ENCODE measurements at places on chromosomes 2 and 18.
A peak's percentile ranks its signal among the peaks of the same experiment; 100 is the strongest.

DNA sequence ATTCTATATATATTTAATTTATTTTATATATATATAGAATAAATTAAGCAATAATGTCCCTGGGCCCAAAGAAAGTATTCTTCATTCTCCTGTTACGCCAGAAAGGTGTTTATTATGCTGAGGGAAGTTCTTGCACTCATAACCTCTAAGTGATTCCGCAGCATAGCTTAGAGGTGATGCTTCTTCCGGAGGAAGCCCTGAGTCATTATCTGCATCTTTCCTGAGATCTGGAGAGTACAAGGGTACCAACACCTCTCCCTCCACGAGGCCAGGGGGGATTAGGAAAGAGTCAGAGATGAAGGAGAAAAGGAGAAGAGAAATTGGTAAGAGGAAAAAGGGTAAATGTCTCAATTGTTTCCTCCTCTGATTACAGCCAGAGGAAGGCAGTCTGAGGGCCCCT, 43.1 kb upstream of the RTN4 start:
- DNase-seq, result no peak

DNA sequence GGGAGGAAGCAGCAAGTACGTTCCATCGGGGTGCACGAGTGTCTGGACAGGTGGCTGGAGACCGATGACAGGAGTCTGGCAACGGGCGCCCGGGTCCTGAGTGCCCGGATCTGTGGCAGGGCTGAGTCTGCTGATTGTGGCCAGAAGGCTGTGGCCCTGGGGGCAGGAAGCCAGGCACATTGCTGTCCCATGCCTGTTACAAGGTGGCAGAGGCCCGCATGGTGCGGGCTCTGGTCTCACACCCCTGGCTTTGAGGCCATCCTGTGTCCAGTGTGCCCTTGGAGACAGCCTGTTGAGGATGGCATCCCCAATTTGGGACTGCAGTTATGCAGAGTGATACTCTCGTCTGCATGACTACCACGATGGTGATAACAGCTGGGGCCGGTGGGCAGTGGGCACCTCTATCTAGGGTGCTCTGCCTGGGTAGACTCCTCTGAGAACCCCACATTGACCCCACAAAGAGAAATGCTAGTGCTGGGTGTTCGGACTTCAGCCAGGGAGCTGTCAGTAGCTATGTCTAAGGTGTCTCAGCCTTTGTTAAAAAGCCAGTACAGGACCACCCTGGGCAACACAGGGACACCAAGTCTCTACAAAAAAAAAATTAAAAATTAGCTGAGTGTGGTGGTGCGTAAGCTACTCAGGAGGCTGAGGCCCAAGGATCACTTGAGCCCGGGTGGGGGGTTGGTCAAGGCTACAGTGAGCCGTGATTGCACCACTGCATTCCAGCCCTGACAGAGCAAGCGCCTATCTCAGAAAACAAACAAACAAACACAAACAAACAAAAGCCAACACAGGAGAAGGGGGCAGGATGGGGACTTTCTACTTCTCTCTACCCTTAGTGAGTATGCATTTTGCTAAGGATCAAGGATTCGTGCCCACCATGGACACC, 88.3 kb downstream of the RHOB start:
- no peak for DNase-seq

- no peak for DNase-seq
Observed at GRCh38 chr2:121998751-121999150, 243.3 kb downstream of the TSN start.

- DNase-seq, result no peak
Observed at GRCh38 chr2:51490576-51491234, 458.8 kb upstream of the NRXN1 start.

GRCh38 chr2:181074457-181074856, 94.1 kb downstream of the UBE2E3 start:
- DNase-seq, result no peak

DNA sequence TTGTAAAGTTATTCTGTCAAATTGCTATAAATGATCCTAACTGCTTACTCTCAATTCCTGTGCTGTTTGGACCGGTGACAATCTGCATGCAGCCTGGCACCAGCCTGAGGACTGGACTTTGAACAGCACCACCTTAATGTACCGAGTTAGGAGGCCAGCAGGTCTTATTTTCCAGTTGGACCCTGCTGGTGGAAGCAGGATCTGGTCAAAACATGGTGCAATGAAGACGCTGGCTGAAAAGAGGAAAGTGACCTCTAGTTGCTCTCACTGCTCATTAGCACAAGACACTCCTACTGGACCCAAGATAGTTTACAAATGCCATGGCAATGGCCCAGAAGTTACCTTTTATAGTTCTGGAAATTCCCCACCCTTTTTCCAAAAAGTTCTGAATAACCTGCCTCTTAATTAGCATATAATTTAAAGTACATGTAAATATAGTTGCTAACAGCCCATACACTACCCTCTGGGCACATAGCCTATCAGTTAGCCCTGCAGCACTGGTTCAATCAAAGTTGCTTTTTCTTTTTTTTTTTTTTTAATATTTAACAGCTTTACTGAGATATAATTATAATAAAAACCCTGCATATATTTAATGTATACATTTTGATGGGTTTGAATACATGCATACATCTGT, 35.8 kb downstream of the RBKS start:
- no peak for DNase-seq

GRCh38 chr2:28035816-28036215, 145.3 kb downstream of the BABAM2 start:
- no peak for DNase-seq

- DNase-seq, result no peak
Observed at GRCh38 chr2:26925100-26925791, 45.2 kb upstream of the MAPRE3 start.

- DNase-seq, result no peak
Observed at GRCh38 chr2:59399126-59399525, 1154.3 kb downstream of the BCL11A start.

DNA sequence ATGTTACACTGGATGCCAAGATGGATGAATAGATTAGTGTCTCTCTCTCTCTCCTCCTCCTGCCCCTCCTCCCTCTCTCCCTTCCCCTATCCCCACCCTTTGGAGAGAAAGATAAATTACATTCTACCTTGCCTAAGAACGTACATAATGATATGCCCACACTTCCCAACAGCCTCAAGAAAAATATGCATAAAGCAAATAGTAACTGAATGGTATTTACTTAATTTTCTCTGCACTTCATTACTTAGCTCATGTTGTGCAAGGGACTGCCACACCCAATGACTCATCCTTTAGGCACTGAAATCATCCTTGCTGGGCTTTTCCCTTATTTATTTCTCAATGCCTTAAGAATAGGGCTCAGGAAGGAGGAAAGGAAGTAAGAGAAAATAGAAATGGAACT, 137.3 kb upstream of the PID1 start:
- no peak for DNase-seq

DNA sequence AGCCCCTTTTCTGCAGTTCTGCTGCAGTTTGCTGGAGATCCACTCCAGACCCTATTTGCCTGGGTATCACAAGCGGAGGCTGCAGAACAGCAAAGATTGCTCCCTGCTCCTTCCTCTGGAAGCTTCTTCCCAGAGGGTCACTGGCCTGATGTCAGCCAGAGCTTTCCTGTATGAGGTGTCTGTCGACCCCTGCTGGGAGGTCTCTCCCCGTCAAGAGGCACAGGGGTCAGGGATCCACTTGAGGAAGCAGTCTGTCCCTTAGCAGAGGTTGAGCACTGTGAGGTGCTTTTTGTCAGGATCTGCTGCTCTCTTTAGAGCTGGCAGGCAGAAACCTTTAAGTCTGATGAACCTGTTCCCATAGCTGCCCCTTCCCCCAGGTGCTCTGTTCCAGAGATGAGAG, 42.0 kb upstream of the MYL1 start:
- no peak for DNase-seq

GRCh38 chr2:55391155-55391554, 28.5 kb downstream of the CCDC88A start:
- DNase-seq, result no peak

GRCh38 chr18:6744816-6745455, 15.4 kb downstream of the ARHGAP28 start:
- no peak for DNase-seq

DNA sequence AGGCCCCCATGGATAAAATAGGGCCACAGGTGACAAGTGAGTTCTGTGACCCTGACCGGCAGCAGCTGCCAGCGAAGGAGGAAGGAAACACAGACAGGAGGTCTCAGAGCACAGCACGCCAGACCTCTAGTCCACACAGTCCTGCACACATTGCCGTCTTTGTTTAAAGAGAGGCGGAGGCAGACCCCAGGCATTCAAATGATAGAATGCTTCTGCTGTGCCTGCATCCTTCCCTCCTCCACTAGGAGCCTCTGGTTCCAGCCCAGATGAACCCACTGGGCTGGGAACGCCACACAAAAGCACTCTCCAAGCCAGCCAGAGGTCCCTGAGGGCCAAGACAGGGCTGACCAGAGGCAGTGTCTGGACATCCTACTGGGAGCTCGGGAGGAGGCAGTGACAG, 118.7 kb downstream of the KLHL29 start:
- no peak for DNase-seq

DNA sequence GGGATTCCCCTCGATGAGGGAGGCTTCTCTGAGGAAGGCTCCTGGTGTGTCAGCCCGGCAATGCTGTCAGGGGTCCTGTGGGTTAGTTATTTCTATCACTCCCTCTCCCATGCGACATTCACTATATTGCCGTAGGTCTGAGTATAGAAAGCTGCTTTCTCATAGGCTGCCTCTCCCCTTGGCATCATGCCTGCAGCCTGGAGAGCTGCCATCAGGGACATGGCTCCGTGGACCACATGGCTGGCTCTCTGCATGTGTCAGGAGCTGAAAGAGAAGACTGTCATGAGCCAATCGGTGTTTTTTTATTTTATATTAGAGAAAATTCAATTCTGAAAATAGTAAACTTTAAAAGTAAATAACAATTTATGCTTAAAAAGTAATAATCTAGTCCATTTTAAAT, 198.0 kb downstream of the CDH20 start:
- DNase-seq, result no peak

DNA sequence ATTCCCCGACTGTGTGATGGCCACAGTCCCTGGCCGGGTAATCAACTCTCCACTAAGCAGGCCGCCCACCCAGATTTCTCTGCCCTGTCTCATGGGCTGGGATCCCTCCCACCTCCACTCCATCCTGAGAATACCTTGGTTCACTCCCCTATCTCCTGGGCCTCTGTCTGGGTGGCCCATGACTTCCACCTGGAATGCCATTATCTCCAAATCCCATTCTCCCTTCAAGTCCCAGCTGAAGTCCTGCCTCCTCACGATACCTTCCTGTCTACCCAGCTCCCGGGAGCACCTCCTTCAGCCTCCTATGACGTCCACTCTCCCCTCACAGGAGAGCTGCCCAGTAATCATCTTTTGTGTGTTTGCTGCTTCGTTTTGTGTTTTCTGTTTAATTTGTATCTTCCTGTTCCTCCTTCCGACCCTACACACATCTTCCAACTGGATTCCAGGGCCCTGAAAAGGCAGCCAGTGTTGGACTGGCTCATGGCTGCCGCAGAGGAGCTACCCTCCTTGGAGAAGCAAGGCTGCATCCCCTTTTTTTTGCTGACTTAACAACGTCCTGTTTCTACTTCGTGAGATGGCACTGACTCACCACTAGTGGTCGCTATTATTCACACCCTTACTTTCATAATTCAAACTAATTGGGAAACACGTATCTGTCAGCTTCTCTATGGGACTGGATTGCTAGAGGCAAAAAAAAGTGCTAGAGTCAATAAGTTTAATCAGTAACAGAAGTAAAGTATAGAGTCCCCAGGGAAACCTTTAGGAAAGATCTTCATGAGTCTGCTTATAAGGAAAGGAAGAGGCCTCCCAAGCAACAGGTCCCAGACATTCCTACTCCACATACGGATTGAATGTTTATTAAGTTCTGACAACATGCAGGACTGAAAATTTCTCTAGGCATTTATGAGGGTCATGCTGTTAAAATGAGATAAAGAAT, 171.9 kb upstream of the GATA6 start:
- peak; percentile 35 for DNase-seq

DNA sequence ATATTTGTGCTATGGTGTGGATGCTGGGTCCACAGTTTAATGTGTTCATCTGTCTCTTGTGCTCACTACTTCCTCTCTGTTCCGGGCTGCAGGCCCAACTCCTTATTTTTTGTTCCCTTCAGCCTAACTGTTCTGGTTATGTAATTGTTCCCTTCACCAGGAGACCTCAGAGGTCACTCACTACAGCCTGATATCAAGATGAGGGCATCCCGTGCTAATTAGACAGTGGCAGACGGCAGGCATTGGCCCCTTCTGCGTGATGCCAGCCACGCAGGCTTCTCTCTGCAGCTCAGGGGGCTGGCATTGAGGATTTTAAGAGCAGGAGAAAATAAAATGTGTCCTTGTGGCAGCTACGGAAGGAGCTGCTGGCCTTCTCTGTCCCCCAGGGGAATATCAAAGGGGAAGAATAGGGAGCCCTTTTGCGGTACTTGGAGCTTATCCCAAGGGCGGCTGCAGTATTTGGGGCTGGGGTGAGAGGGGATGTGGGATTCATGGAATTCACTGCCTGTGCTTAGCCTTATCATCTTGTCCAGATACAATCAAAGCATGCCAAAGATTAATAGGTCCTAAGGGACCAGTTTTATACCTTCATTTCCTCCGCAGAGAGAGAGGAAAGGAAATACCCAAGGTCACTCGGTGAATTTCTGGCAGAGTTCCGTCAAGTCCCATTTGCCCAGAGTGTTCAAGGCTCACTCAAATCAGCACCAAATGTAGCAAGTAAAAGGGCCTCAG, 53.3 kb upstream of the TRIB2 start:
- DNase-seq, result no peak

- DNase-seq, result no peak
Observed at GRCh38 chr18:78647018-78647417, 332.6 kb upstream of the SALL3 start.

- no peak for DNase-seq
Observed at GRCh38 chr2:210199854-210200253, 25.4 kb downstream of the ACADL start.

DNA sequence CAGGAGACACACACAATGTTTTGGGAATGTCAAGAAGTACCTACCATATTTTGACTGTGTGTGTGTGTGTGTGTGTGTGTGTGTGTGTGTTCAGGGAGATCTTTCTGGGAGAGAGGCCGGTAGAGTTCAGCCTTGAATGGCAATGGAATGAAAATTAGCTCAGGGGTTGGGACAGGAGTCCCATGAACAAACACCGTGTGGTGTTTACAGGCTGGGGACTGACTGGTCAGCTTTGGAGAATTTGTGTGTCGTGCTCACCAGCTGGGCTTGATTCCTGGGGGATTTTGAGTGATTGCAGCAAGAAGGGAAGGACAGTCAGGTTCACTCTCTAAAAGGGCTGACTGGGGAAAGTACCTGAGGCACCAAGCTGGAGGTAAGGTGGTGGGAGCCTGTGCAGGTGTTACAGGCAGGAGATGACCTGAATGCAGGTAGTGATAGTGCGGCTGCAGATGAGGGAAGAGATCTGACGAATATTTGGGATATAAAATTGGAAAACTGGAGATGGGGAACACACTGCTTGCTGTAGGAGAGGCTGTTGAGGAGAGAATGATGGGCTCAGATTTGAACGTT, 2.5 kb upstream of the ADNP2 start:
- DNase-seq, result no peak

GRCh38 chr2:55550368-55551102, 31.0 kb downstream of the CFAP36 start:
- no peak for DNase-seq

Measured in NCI-H1930 (cell line).